A549 treated with CORT108297 at 1 μM for 4 hours (cell line): ENCODE measurements at places on chromosomes 2 and 18. TPM values are rescaled to one million over a fixed set of nuclear protein-coding genes. Genes with fewer than 3 reads are reported as not detected.

Gene CCDC178
- total RNA-seq = not detected in 5 replicates

Gene C2orf78
- not detected in 5 replicates for total RNA-seq

Gene TMEM18
- total RNA-seq = 37.4 to 50.2 TPM (median 45.9 TPM) in 5 replicates

Gene PLB1
- 1.1 to 2.0 TPM (median 1.8 TPM) in 5 replicates for total RNA-seq

Gene MOB4
- 22.7 to 37.7 TPM (median 27.4 TPM) in 5 replicates for total RNA-seq

Gene IL1R1
- total RNA-seq = 22.9 to 40.2 TPM (median 34.7 TPM) in 5 replicates

Gene ST3GAL5
- total RNA-seq = 33.7 to 45.8 TPM (median 38.9 TPM) in 5 replicates

Gene EGR4
- 0.07 to 0.32 TPM (median 0.17 TPM) in 5 replicates for total RNA-seq

Gene FZD7
- 5.2 to 7.5 TPM (median 7.0 TPM) in 5 replicates for total RNA-seq

Gene CCDC74B
- total RNA-seq = 4.4 to 8.4 TPM (median 6.9 TPM) in 5 replicates

Gene KCNS3
- total RNA-seq = 1.1 to 1.5 TPM (median 1.4 TPM) in 5 replicates

Gene SCYGR5
- total RNA-seq = not detected in 5 replicates

Gene ELOA2
- total RNA-seq = not detected in 5 replicates

Gene EVX2
- not detected in 5 replicates for total RNA-seq

Gene MPP4
- total RNA-seq = 0.06 to 0.21 TPM (median 0.11 TPM) in 5 replicates

Gene UPP2
- not detected in 5 replicates for total RNA-seq

Gene CFC1
- total RNA-seq = not detected in 5 replicates
